ENCODE measurements at places on chromosomes 4 and X. TPM values are rescaled to one million over a fixed set of nuclear protein-coding genes. Genes with fewer than 3 reads are reported as not detected.

KLF3 gene
- 32.0 TPM for total RNA-seq

SLITRK4 gene
- total RNA-seq, result 1.6 TPM

GUCY1B1 gene
- 11.9 TPM for total RNA-seq

TBL1X gene
- total RNA-seq, result 7.9 TPM

HDAC8 gene
- total RNA-seq, result 25.9 TPM

FAM199X gene
- total RNA-seq, result 18.7 TPM

MID2 gene
- 5.6 TPM for total RNA-seq

MGST2 gene
- total RNA-seq, result 23.4 TPM

All from body of pancreas (tissue), 4 donors.